ENCODE measurements at places on chromosomes 4 and X.

- no peak for ATAC-seq
Observed at GRCh38 chrX:154090731-154091130, 6.8 kb downstream of the MECP2 start.

DNA sequence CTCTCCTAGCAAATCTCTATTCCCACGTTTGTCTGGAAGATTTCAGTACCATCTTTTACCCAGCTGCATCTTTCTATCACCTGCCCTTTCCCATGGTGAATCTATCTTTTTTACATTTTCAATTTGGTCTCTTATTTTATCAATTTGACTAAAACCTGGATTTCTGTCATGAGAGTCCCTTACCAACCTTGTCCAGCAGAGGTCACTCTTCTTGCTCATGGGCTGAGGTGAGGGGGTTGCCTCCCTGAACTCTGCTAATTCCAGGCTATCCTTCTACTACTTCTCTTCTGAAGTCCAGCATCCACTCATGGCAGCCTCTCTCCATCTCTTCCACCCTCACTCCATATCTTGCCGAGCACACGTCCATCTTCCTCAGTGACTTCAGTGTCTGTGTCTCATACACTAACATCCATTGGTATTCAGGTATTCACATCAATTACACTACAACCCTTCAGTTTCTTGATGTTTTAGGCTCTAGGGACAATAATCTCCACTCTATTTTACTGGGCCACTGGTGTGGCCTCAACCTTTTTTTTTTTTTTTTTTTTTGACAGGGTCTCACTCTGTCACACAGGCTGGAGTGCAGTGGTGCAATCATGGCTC, 17.8 kb upstream of the ZNF827 start:
- ATAC-seq: no peak

DNA sequence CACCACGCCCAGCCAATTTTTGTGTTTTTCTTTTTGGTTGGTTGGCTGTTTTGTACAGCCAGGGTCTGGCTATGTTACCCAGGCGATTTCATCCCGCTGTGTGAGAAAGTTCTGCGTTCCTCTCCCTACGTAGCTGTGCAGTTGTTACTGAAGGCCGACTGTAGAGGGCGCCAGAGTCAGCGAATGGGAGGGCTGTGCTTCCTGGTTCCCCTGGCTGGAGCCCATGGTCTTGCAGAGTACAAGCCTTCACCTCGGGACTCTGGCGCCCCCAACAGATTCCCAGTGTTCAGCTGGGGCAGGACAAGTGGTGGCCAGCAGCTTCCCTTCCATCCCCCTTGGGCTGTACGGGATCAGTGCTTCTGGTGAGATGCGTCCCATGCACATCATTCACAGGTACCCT, 5.6 kb upstream of the CT45A1 start:
- no peak for ATAC-seq

DNA sequence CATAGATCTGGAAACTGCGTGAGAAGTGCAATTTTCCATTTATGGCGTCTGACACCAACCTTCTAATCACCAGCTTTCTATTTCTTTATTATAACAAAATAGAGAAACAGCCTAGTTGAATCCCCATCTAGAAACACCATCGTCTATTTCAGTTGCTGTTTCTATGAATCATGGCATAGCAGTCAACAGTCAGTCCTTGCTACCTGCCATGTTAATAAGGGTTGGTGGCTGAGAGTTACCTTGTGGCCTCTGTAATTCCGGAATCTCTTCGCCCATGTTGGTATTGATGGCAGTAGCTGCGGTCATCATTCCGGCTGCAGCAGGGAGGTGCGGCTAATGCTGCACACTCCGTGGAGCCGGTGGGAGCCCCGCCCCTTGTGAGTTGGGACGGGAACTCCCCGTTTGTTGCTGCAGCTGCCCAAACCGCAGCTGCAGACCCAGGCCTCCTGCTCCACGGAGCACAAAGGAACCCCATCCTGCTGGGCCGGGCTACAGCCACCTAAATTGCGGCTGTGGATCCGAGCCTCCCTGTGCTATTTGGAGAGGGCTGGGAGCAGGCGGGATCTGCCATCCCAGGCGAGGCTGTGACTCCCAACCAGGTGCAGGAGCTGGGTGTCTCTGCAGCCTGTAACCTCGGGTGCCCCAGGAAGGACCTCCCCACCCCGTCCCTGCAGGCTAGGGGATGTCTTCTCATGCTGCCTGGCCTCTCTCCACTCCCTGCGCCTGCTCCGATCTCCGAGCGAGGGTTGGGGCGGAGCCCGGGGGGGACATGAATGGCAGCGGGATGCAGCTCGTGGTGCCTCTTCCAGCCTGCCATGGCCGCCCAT, 115.4 kb upstream of the STK26 start:
- ATAC-seq: no peak

- ATAC-seq: no peak
Observed at GRCh38 chrX:8043121-8043520, 115.9 kb upstream of the PNPLA4 start.

GRCh38 chr4:43525646-43526045, 633.1 kb downstream of the GRXCR1 start:
- ATAC-seq: no peak

GRCh38 chr4:174600391-174600790, 78.1 kb upstream of the HPGD start:
- no peak for ATAC-seq

- peak; percentile 38 for ATAC-seq
Observed at GRCh38 chrX:1591863-1592469, 562 bp downstream of the AKAP17A start.

- ATAC-seq: no peak
Observed at GRCh38 chrX:11664211-11665167, 1.2 kb downstream of the ARHGAP6 start.

- ATAC-seq: no peak
Observed at GRCh38 chrX:20995829-20996228, 378.4 kb upstream of the CNKSR2 start.

GRCh38 chr4:10492464-10492863, 35.2 kb upstream of the ZNF518B start:
- no peak for ATAC-seq

DNA sequence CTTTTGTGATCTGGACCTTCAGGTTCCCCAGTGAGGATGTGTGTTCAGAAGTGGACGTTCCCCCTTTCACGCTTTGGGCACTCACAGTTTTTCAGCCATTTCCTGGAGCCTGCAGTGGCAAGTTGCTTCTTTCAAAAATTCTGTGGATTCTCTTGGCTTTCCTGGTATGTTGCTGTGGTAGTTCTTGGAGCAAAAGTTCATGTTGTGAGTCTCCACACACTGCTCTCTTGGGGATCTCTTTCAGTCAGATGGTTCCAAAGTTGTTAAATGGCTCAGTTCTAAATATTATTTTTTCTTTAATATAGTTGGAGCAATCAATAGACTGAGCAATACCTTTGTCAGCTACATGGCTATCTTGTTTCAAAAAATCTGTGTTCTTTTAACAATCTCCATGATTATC, 28.5 kb upstream of the BANK1 start:
- no peak for ATAC-seq

DNA sequence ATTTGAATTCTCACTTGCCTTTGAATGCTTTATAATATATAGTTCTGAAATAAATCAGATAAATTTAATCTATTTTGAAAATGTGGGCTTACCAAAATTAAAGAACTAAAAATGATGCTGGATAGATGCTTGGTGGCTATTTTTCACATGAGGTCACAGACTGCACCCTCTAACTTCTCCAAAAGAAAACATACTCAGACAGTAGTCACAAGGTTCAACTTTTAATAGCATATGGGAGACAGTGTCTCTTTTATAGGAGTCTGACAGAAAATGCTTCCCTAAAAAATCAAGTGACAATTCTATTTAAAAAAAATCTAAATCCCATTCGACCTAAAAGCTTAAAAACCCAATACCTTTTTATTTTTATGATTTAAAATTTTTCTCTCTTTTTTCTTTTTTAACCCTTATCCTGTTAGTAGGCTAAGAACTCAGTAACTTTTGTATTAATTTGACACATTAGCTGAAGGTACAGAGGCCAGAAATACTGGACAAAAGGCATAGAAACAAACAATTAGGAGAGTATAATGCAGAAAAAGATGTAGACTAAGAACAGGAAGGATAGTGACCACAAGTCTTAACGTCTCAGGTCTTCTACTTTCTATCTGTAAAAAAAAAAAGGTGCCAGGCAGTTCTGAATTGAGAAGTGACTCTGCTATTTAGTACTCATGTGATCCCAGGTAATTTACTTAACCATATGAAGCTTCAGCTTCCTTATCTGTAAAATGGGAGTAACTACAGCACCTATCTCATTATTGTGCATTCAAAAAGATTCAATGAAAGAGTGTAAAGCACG, 7.6 kb downstream of the TIGD4 start:
- ATAC-seq: no peak

DNA sequence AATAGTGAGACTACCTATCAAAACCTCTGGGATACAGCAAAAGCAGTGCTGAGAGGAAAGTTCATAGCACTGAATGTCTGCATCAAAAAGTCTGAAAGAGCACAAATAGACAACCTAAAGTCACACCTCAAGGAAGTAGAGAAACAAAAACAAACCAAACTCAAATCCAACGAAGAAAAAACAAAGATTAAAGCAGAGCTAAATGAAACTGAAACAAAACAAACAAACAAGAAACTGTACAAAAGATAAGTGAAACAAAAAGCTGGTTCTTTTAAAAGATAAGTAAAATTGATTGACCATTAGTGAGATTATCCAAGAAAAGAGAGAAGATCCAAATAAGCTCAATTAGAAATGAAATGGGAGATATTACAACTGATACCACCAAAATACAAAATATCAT, 378.3 kb upstream of the NDST4 start:
- ATAC-seq: no peak

GRCh38 chr4:182415116-182415515, 171.9 kb downstream of the TENM3 start:
- ATAC-seq: no peak

DNA sequence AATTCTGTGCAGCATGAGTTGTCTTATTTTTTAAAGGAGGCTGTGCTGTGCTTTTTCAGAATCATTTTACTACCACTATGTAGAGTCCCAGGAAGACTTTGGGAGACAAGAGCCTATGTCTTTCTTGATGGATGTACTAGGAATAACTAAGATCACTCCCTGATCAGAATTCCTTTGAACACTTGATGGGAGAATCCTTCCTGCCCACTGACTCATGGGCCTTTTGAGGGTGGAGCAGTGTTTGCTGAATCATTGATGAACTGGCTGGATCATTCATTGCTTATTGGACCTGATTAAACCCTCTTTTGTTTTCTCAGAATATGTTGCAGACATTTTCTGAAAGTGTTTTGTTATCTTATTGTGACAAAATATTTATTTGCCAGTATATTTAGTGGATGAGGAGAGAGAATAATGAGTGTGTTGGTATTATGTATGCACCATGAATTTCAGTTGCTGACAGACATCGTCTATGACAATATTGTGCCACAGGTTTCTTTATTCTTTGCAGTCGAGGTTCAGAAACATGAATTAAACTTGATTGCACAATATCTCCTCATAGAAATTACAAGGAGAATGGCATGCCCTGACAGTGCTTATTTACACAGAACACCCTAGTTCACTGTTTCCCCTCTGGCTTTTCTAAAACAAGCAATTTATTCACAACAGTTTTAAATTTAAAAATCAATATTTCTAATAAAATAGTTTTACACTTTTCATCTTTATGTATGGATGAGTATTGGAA, 36.3 kb downstream of the POU4F2 start:
- ATAC-seq: no peak

DNA sequence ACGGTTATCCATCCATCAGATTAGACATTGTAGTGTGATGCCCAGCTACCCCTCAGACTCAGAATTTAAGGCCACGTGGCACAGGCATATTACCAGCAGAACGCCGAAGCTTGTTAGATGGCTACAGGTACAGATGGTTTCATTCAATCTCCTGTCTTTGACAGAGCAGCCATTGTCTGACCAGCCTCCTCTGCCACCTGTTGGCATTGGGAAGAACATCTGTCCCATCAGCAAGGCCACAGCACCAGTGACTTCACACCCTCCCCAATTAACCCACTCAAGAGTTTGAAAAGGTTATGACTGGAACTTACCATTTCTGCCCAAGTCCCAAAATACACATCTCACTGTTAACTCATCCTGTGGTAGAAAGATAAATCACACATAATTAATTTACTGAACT, 22.0 kb upstream of the PHKA2 start:
- ATAC-seq: no peak

All from stimulated activated memory B cell treated with anti-CD40 and anti-IgM and Interleukin-4, amounts not matched to agents 10 μg/mL and 1 μg/mL and 100 μg/mL, for 72 hours (primary cell).